CD4-positive, alpha-beta T cell treated with Interleukin-6 at 100 ng/mL for 8 hours (primary cell): ENCODE measurements at places on chromosomes 4 and X.

DNA sequence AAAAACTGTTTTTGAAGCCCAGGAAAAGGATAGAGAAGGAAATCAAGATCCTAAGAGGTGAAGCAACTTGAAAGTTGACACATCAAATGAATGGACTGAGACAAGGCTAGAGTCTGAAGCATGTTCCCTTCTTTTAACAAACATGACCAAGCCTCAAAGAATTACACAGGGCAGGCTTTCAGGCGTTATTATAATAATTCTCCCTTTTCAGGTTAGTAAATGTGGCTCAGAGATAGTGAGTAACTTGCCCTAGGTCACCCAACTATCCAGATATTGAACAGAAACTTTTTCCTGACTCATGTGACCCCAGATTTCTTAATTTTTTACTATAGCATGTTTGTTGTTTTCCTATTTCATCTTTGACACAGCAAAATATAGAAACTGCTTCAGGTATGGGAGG lies 91.7 kb downstream of the PPP1R2C start:
- no peak for DNase-seq

- DNase-seq = no peak
Observed at GRCh38 chr4:70306076-70306475, 28.7 kb upstream of the CABS1 start.

DNA sequence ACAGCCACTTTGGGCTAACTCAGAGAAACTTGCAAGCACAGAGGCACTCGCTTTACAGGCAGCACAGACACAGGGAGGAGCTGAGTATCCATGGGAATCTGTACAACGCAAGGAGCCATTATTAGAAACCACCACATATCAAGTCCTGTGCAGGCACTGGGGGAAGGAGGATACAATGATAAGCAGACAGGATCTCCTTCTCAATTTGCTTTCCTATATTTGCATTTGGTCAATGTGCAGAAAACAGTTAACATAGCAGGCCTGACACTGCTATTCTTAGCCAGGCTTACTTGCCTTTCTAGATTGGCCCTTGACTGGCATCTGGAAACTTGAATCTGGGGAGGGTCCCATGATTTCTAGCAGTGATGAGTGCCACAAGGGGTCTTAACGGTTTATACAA lies 65.8 kb downstream of the TEC start:
- no peak for DNase-seq

DNA sequence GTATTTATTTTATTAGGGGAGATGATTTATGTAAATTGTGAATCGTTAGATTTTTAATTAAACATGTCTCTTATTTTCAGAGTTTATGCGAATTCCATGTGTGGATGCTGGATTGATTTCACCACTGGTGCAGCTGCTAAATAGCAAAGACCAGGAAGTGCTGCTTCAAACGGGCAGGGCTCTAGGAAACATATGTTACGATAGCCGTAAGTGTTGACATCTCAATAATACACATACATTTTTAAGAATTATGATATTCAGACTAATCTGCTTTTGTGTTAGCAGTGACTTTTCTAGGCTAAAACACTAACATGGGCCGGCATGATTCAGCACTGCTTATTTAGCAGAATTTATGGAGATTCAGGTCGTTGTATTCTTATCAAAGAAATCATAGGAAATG lies 91.2 kb downstream of the RAP1GDS1 start:
- no peak for DNase-seq

GRCh38 chr4:123555807-123556273 lies 159.2 kb downstream of the SPRY1 start:
- no peak for DNase-seq

GRCh38 chr4:13559413-13559812 lies 15.1 kb upstream of the NKX3-2 start:
- DNase-seq = no peak

DNA sequence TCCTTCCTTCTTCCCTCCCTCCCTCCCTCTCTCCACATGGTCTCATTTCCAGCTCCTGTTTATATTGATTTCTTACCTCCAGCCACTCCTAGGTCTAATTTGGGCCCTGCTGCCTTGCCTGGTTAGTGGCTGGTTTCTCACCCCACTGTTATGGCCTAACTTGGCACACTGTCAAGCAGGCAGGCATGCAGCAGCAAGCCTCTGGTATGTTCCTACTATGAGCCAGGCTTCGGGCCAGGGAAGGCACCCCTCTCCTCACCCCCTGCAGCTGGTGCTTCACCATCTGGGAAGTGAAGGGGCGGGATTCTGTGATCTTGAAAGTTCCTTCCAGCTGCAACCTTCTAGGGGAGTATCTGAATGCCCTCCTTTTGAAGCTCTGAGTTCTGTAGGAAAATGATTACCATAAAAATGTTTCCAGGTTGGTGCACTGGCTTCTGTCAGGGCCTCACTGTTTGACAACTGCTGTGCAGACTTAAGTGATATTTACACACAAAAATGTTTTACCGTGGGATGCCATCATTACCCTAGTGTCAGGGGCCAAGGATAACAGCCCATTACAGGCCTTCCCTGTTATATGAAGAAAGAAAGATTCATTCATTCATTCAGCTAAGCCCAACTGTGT lies 10.1 kb upstream of the VMA21 start:
- no peak for DNase-seq
